ENCODE measurements at places on chromosomes 4 and X. TPM values are rescaled to one million over a fixed set of nuclear protein-coding genes. Genes with fewer than 3 reads are reported as not detected.

DNA sequence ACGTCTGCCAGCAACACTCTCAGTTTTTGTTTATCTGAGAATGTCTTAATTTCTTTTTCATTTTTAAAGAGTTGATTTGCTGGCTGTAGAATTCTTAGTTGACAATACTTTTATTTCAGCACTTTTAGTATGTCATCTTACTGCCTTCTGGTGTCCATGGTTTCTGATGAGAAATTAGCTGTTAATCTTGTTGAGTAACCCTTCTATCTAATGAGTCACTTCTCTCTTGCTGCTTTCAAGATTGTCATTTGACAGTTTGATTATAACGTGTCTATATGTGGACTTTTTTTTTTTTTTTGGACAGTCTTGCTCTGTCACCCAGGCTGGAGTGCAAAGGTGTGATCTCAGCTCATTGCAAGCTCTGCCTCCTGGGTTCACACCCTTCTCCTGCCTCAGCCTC, 24.0 kb upstream of the TMEM255A start:
- H3K27me3 ChIP-seq = no peaks in the 10 kb centered on the region
- no peak overlapping the region for H3K27ac ChIP-seq

DCTD gene
- total RNA-seq = 90.3 TPM

GRCh38 chr4:89497517-89498308, 190.1 kb upstream of the GPRIN3 start:
- H3K36me3 ChIP-seq = no peaks in the 10 kb centered on the region
- no peak overlapping the region for H3K4me3 ChIP-seq
- peaks cover 11% of the 10 kb centered on the region for H3K4me1 ChIP-seq
- no peaks in the 10 kb centered on the region for H3K27me3 ChIP-seq

GRCh38 chr4:65559270-65559669, 111.0 kb downstream of the EPHA5 start:
- H3K36me3 ChIP-seq = no peaks in the 10 kb centered on the region
- H3K27ac ChIP-seq = no peak overlapping the region
- DNase-seq = no peak
- no peaks in the 10 kb centered on the region for H3K4me1 ChIP-seq

GRCh38 chr4:158035662-158036195, 137.1 kb downstream of the GASK1B start:
- H3K27ac ChIP-seq = no peak overlapping the region
- no peak overlapping the region for H3K4me3 ChIP-seq
- H3K27me3 ChIP-seq = no peaks in the 10 kb centered on the region
- DNase-seq = no peak
- no peaks in the 10 kb centered on the region for H3K4me1 ChIP-seq

DNA sequence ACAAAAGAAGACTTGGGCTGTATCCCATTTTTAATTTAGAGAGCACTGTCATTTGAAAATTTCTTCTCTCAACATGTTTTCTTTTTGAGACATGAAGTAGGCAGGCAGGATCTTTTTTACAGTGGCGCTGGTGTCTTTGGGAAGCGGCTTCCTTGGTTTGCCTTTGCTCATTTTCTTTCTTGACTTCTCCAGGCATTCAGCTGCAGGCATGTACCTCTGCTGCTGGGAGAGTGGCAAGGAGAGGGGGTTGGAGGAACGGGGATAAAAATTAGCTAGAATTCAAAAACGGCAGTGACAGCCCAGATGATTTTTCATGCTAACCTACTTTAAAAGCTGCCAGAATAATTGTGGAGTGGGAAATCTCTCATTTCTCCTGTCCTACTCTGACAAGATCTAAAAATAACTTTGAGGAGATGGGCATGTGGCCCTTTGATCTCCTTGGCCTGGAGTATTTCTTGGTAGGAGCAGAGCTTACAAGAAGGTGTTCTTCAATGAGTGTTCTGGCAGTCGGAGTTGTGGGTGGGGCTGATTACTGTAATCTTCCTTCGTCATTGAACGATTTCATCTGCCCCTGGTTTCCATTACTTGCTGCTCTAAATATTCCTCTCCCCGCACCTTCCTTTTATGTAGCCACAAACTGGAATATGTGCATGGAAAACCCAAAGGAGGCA, 54.8 kb downstream of the TBL1X start:
- H3K27ac ChIP-seq = no peak overlapping the region
- no peak for DNase-seq
- H3K27me3 ChIP-seq = no peaks in the 10 kb centered on the region
- no peak overlapping the region for H3K4me3 ChIP-seq
- no peaks in the 10 kb centered on the region for H3K36me3 ChIP-seq

NAP1L3 gene
- 5.3 TPM for total RNA-seq

GRCh38 chr4:40333921-40334352, 1.2 kb upstream of the CHRNA9 start:
- no peak overlapping the region for H3K4me3 ChIP-seq
- H3K27ac ChIP-seq = no peak overlapping the region
- H3K27me3 ChIP-seq = peaks cover 2% of the 10 kb centered on the region
- peaks cover 11% of the 10 kb centered on the region for H3K4me1 ChIP-seq
- DNase-seq = peak; percentile 76

DNA sequence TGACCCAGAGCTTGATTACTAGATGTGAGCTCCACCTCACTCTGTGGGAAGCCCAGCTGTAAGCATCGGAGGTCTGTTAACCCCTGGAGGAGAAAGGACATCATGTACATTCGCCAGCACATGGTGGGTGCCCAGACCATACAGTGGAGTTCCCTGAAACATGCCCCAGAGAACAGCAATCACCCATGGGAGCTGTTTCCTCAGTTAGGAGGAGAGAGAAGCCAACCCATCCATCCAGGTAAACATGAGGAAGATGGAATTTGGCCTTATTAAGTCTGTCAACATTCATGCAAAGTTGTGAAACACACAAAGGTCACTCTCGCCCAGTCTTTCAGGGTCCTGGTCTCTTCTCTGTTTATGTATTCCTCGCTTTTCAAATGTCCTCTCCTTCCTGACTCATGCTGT, 354.7 kb downstream of the ANK2 start:
- H3K27me3 ChIP-seq = no peaks in the 10 kb centered on the region
- H3K4me3 ChIP-seq = no peak overlapping the region
- no peaks in the 10 kb centered on the region for H3K4me1 ChIP-seq

TNMD gene
- not detected for total RNA-seq

GRCh38 chrX:39397561-39398199, 596.4 kb downstream of the MID1IP1 start:
- DNase-seq = no peak
- no peak overlapping the region for H3K27ac ChIP-seq
- H3K4me1 ChIP-seq = no peaks in the 10 kb centered on the region
- H3K4me3 ChIP-seq = no peak overlapping the region
- H3K27me3 ChIP-seq = peaks cover 9% of the 10 kb centered on the region

DNA sequence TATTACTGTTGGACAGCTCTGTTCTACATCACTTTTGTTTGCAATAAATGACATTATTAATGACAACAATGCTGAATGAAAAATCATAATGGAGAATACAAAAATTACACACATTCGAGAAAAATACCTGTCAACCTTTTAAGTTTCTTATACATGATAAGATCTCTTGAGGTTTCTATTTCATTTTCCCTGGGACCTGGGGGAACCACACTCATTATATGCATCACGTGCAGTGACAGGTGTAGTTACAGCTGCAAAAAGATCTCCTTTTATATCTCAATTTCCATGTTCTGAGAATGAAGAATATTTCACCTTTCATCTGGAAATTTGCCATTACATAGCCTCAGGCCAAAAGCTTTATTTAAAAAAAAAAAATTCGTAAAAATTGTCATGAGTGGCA, 1347.0 kb upstream of the AGA start:
- H3K4me1 ChIP-seq = no peaks in the 10 kb centered on the region
- H3K36me3 ChIP-seq = no peaks in the 10 kb centered on the region
- H3K27ac ChIP-seq = no peak overlapping the region
- H3K4me3 ChIP-seq = no peak overlapping the region
- H3K27me3 ChIP-seq = no peaks in the 10 kb centered on the region
